ENCODE measurements at places on chromosomes 3 and 15.
A peak's percentile ranks its signal among the peaks of the same experiment; 100 is the strongest.

GRCh38 chr15:92623435-92623834 lies 32.1 kb downstream of the FAM174B start:
- DNase-seq: peak; percentile 90

- no peak for DNase-seq
Observed at GRCh38 chr3:73069775-73070444, 8.5 kb downstream of the EBLN2 start.

- DNase-seq: no peak
Observed at GRCh38 chr3:193996221-193996620, 139.7 kb upstream of the HES1 start.

DNA sequence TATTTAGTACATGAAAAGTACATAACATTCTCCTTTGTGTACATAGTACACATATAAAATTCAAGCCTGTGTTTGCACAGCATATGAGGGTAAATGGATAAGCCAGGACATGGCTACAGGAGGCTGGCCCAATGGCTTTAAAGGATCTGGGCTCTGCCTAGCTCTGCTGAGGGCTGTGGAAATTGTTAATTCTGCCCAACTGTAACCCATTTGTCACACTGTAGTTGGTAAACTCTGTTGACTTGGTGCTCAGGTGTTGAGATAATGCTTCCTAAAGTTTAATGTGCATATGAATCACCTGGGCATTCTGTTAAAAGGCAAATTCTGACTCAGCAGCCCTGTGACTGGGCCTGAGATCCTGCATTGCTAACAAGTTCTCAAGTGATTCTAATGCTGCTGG lies 196.5 kb upstream of the ZPLD1 start:
- DNase-seq: no peak

Data from muscle of leg (tissue), 16 donors.